ENCODE measurements at places on chromosomes 4 and X. TPM values are rescaled to one million over a fixed set of nuclear protein-coding genes. Genes with fewer than 3 reads are reported as not detected.

DNA sequence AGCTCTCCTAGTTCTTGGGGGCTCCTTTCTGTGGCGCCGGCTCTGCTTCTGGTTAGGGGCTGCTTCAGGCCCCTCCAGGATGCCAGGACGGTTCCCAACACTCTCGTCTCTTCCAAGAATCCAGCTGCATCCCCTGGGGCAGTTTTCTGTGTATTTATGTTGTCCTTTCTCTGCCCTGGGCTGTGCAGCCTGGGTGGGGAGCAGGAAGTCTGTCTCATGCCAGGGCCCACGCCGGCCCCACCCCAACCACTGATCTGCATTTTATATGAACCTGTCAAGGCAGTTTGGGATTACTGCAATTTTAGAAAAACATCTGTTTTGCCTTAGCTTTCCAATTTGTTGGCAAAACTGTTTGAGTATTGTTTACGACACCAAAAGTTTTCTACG lies 14.6 kb downstream of the CTBP1 start:
- H3K27ac ChIP-seq = peak overlapping the region; percentile 45
- H3K4me3 ChIP-seq = no peak overlapping the region
- no peak for DNase-seq
- peaks cover 96% of the 10 kb centered on the region for H3K36me3 ChIP-seq
- H3K4me1 ChIP-seq = peaks cover 35% of the 10 kb centered on the region

DNA sequence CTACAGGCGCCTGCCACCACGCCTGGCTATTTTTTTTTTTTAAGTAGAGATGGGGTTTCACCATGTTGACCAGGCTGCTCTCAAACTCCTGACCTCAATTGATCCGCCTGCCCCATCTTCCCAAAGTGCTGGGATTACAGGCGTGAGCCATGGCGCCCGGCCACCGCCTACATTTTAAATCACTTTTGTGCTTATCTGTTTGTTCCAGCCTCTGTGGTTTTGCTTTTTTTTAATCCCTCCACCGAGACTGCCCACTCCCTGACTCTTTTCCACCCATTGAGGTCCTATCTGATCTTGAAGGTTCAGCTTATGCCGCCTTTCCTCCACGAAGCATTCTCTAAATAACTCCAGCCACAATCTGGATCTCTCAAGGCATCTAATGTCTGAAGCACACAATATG lies 73.5 kb downstream of the CHRDL1 start:
- no peak for DNase-seq
- H3K27me3 ChIP-seq = peaks cover under 1% of the 10 kb centered on the region
- no peak overlapping the region for H3K4me3 ChIP-seq

DNA sequence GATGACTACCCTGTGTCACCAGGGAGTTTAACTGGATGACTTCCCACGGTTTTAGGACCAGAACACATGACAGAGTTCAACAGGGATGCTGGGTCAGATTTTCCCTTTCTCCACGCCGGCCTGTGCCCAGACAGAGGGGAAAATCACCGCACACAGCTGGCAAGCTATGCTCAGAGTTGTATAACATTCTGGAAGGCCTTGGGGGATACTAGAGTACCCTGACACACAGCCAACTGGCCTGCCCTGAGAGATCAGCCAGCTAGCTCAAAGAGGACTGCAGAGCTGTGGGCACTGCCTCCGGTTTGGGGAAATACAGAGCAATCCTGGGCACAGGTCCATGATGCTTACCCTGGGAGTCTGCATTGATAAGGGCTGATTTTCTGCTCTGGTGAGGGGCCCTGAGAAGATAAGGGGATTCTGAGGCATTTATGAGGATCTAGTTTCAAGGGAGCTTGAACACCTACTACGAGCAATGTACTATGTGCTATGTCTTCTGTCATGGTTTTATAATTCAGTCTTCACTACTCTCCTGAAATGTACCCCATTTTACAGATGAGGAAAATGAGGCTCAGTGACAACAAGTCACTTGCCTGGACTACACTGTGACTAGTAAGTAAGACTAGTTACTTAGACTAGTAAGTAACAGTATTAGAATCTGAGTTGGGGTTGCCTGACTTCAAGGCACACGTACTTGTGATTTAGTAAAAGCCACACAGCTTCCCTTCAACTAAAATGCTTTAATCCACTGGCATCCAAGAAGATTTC lies 14.7 kb downstream of the C4orf54 start:
- H3K27ac ChIP-seq = no peak overlapping the region
- H3K4me3 ChIP-seq = no peak overlapping the region
- no peaks in the 10 kb centered on the region for H3K36me3 ChIP-seq
- DNase-seq = peak; percentile 47
- no peaks in the 10 kb centered on the region for H3K27me3 ChIP-seq

GRCh38 chrX:109848461-109849050 lies 115.5 kb upstream of the ACSL4 start:
- no peak overlapping the region for H3K27ac ChIP-seq
- peaks cover 4% of the 10 kb centered on the region for H3K27me3 ChIP-seq
- no peak for DNase-seq
- no peaks in the 10 kb centered on the region for H3K36me3 ChIP-seq
- no peaks in the 10 kb centered on the region for H3K4me1 ChIP-seq

DNA sequence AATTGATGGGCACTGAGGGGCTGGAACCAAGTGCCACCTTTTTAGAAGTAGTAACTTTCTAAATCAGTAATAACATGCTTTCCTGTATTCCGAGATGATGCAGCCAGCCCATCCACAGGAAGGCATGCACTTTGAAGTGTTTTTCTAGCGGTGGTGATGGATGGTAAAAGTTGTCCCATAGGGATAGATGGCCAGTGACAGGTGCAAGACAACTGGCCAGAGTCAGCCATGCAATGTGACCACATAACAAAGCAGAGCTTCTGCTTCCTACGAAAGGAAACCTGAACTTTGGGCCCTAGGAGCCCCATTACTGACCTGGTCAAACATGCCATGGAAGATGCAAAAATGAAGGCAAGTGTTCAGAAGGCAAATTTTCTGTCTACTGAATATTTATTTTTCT lies 72.3 kb downstream of the NR3C2 start:
- no peaks in the 10 kb centered on the region for H3K36me3 ChIP-seq
- no peak overlapping the region for H3K27ac ChIP-seq
- no peaks in the 10 kb centered on the region for H3K27me3 ChIP-seq
- no peak for DNase-seq
- H3K4me3 ChIP-seq = no peak overlapping the region

DNA sequence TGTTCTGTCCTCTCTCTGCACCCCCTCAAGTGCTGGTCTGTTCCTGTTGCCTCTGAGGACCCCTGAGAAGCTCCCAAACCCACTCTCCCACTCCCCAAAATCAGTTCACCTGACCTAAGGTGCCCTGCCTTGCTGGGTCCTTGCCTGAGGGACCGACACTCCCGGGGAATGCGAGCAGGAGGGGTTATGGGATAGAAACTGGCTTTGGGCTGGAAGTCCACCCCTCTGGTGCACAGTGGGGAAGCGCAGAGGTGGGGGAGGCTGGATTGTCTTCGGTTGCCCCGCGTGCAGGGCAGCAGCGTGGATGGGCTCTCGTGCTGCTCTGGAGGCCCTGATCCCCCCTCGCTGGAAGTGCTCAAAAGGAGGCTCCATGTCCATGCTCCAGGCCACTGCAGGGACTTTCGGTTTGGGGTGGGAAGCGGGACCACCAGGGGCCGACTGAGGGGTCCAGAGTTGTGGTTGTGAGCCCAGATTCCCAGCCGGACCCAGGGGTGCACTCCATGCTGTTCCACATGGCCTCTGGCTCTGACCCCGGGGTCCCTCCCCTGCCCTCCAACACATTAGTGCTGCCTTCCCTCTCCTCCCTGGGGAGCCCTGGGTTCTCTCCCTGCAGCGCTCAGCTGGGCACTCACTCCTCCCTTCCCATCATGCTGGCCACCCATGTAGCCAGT lies 7.6 kb downstream of the SORCS2 start:
- no peak overlapping the region for H3K4me3 ChIP-seq
- DNase-seq = no peak
- peaks cover 39% of the 10 kb centered on the region for H3K4me1 ChIP-seq
- peaks cover 18% of the 10 kb centered on the region for H3K36me3 ChIP-seq

- no peak overlapping the region for H3K27ac ChIP-seq
- DNase-seq = no peak
- no peaks in the 10 kb centered on the region for H3K36me3 ChIP-seq
These were observed 63.1 kb downstream of the COX18 start for GRCh38 chr4:73006286-73006990.

DNA sequence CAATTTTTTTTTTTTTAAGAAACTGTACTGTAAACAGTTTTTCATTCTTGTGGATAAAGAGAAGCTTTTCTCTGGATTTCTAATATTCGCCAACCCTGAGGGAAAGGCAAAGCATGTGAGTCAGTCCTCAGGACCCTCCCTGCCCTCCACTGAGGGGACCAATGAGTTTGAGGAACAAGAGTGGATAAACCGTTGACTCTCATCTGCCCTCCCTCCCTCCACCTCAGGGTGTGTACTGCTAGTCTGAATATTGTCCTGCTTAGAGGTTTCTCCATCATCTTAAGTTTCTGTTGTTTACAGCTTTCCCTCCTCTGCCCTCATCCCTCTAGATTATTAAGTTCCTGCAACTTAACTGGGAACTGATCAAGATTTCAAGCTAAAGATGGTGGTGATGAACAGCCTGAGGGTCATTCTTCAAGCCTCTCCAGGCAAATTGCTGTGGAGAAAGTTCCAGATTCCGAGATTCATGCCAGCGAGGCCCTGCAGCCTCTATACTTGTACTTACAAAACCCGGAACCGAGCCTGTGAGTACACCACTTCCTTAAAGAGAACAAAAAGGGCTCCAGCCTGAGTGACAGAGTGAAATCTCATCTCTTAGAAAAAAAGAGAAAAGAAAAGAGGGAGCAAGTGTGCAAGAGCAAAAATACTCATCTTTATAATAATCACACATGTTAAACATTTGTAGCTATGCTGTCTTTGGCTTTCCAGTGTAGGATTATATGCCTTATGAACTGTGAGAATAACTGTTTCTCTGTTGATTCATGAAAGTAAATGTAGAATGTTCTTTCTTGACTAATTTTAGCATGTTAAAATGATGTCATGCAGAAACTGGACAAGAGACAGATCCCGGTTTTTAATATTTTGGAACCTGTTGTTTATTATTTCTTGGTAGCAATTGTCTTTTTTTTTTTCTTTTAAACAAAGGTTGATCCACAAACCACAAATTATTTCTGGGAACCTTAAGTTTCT lies 11.9 kb downstream of the CA5B start:
- no peaks in the 10 kb centered on the region for H3K36me3 ChIP-seq
- peak overlapping the region; percentile 22 for H3K27ac ChIP-seq
- DNase-seq = no peak
- H3K4me1 ChIP-seq = peaks cover 5% of the 10 kb centered on the region
- peaks cover 14% of the 10 kb centered on the region for H3K27me3 ChIP-seq
- H3K4me3 ChIP-seq = no peak overlapping the region

- H3K27ac ChIP-seq = no peak overlapping the region
- no peaks in the 10 kb centered on the region for H3K4me1 ChIP-seq
- no peak overlapping the region for H3K4me3 ChIP-seq
- H3K27me3 ChIP-seq = peaks cover 9% of the 10 kb centered on the region
- DNase-seq = no peak
These were observed 19.1 kb upstream of the DDX3X start for GRCh38 chrX:41314881-41315280.

GRCh38 chr4:93217431-93217830 lies 611.1 kb upstream of the ATOH1 start:
- no peak for DNase-seq
- no peak overlapping the region for H3K4me3 ChIP-seq
- H3K27ac ChIP-seq = no peak overlapping the region
- H3K27me3 ChIP-seq = no peaks in the 10 kb centered on the region

- peak within 1 kb of the TSS; percentile 70 for H3K4me3 ChIP-seq
- H3K36me3 ChIP-seq = no peaks in the 10 kb centered on the region
- DNase-seq = peak; percentile 52
- peaks cover 15% of the 10 kb centered on the region for H3K4me1 ChIP-seq
These were observed at the start of gene SEPTIN6 for GRCh38 chrX:119693040-119693995. Gene SEPTIN6, minus strand, starts transcription at chrX:119693168. Its CDS starts 63 bp downstream, at chrX:119693105.

AVPR2 gene
- total RNA-seq = 0.11 TPM

TMEM150C gene
- total RNA-seq = 16.8 TPM

STOX2 gene
- total RNA-seq = 31.1 TPM

SCD5 gene
- 297 TPM for total RNA-seq

CFAP99 gene
- total RNA-seq = 6.4 TPM

TRMT2B gene
- total RNA-seq = 13.3 TPM

CT55 gene
- total RNA-seq = 0.17 TPM

Data from spinal cord (tissue), 10 donors.